ENCODE measurements at places on chromosomes 5 and 9. TPM values are rescaled to one million over a fixed set of nuclear protein-coding genes. Genes with fewer than 3 reads are reported as not detected.

INSL6 gene
- total RNA-seq = not detected

DNA sequence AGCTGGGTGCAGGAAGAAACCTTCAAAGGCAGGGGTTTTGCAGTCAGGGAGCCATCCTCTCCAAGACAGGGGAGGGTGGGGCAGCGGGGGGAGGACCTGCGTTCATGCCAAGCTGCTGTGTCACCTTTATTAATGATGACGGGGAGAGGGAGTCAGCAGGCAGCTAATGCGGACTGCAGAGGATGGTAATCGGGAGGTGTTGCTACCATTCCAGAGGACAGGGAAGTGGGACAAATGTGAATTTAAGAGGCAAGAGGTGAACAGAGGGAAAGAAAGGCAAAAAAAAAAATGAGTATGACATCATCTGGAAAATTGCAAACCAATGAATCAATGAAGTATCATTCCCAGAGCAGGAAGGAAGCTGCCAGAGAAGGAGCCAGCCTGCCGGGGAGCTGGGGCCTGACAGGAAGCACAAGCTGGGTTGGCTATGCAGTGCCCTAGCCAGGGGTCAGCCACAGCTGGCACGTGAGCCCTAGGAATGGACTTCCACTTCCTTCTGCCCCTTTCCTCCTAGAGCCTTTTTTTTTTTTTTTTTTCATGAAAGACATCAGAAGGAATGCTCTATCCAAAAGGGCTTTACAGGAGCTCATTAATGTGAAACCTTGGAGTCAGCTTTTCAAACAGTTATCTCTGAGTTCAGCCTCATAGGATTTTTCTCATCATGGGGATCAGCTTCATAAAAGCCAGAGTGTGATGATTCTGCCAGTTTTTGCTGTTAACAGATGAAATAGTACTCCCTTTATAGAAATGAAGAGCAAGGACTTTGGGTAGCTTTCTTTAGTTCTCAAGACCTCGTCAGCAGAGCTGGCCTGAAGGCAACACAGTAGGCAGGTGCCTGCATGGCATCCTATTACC lies 9.2 kb downstream of the INSYN2B start:
- peak; percentile 87 for DNase-seq

- DNase-seq = no peak
These were observed 61.5 kb downstream of the TENT4A start for GRCh38 chr5:6774721-6775204.

- no peak for DNase-seq
These were observed 164.1 kb downstream of the HSD17B3 start for GRCh38 chr9:96137671-96138429.

GRCh38 chr5:136036293-136036911 lies 7.6 kb downstream of the TGFBI start:
- DNase-seq = no peak

- DNase-seq = no peak
These were observed 22.9 kb upstream of the NREP start for GRCh38 chr5:111779922-111780292.

- DNase-seq = no peak
These were observed 9.5 kb upstream of the CCDC187 start for GRCh38 chr9:136313111-136314055.

GRCh38 chr5:104050436-104050835 lies 487.8 kb upstream of the NUDT12 start:
- DNase-seq = no peak

DNA sequence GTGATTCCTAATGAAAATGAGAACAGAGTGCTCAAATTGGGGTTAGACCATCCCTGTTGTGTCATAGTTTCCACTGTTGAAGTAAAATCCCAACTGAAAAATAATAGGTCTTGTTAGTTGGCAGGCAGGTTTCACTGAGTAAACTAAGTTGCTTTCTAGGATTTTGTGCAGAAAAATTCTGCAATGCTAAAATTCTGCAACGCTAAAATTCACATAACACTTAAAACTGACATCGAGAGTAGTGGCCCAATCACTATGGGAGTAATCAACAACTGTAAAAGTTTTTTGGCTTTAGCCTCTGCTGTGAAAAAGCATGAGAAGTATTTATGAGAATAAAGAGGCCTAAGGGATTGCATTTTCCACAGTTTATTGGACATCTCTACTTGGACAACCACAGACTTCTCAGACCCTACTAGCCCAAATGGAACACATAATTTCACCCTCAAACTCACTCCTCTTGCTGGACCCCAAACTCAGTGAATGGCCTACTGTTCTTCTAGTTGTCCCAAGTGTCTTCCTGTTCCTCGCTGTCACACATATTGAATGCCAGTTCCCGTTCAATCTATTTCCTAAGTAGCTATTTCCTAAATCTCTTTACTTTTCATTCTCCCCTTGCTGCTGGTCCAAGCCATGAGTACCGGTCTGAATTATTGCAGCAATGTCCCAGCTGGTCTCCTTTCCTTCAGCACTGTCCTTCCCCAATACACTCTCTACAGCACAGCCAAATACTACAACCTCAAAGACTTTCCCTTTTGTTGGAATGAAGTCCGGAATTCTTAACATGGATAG lies 355.4 kb downstream of the PDE4D start:
- DNase-seq = no peak

DNA sequence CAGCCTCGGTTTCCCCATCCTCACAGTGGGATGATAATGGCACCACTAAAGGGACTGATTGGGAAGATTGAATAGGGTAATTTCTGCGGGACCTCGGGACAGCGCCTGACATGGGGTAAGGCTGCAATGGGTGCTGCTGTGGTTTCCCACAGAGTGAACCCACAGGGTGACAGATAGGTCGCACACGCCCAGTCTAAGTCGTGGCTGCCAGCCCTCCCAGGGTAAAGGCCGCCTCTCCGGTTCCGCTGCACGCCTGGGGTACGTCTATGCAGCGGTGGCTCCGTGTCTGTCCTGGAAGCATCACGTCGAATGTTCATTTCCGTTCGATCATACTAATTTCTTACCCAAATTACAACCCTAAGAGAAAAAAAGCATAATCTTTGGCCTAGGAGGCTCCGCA lies 631 bp downstream of the CFAP77 start:
- no peak for DNase-seq

- no peak for DNase-seq
These were observed 37.4 kb downstream of the SNX30 start for GRCh38 chr9:112787978-112788377.

- peak; percentile 12 for DNase-seq
These were observed 239.7 kb downstream of the GADD45G start for GRCh38 chr9:89844535-89844934.

- DNase-seq = peak; percentile 18
These were observed 988 bp downstream of the OXCT1 start for GRCh38 chr5:41869151-41869723.

IFNA2 gene
- not detected for total RNA-seq

DNA sequence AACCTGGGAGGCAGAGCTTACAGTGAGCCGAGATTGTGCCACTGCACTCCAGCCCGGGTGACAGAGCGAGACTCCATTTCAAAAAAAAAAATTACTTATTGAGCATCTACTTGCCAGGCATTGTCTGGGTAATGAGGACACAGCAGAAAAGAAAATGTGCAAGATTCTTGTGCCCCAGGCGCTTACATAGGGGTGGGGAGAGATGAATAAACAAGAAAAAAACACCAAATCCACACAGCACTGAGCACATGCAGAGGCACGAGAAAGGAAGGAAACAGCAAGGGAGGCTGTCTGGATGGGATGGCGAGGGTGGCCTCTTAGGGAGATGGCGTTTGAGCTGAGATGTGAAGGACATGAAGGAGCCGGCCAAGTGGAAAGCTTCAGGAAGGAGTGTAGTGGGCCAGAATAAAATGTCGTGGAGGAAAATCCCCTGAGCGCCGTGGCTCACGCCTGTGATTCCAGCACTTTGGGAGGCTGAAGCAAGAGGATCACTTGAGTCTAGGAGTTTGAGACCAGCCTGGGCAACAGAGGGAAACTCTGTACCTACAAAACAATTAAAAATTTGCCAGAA lies 13.9 kb downstream of the DYNC2I2 start:
- peak; percentile 41 for DNase-seq

DNA sequence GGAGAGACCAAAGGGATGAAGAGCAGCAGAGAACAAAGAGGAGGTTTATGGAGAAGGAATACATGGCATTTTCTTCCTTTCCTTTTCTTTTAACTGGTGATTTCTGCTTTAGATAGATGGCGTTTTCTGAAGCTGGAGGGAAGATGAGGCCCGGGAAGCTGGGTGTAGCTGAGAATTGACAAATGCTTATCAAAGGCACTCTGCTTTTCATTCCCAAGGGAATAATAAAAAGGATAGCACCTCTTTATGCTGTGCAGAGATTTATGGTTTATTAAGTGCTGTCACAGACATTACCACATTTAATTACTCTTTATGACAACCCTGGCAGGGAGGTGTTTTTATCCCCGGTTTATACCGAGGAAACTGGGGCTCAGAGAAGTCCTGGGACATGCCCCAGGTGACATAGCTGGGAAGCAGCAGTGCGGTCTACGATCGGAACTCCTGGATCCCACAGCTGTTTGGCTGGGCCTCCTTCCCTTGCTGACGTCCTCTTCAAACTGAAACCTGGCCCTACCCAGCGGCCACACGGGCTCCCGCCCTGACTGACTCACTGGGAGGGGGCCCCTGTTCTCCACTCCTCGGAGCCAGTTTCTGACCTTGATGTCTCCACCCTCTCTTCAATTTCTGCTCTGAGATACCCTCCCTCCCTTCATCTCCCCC lies 8.2 kb upstream of the EPB41L4B start:
- peak; percentile 91 for DNase-seq

- DNase-seq = no peak
These were observed 1.5 kb downstream of the DCAF10 start for GRCh38 chr9:37801959-37802711.

DNA sequence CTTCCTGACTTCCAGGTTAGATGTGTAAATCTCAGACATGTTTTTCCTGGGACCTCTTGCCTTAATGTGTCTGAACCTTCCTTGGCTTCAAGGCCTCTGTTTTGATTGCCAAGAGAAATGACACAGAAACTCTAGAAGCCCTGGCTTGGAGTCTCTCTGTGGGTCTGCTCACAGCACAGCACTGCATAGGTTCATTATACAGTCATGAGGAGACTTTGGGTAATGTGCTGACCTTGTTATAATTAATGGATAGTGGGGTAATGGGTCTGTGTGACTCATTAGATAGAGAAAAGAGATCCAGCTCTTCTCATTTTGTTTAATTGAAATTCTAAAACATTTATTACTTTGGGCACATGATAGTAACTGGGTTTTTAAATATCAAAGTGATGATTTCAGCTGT lies 175.8 kb upstream of the GLRA1 start:
- DNase-seq = no peak

DIPK1B gene
- total RNA-seq = not detected

DNA sequence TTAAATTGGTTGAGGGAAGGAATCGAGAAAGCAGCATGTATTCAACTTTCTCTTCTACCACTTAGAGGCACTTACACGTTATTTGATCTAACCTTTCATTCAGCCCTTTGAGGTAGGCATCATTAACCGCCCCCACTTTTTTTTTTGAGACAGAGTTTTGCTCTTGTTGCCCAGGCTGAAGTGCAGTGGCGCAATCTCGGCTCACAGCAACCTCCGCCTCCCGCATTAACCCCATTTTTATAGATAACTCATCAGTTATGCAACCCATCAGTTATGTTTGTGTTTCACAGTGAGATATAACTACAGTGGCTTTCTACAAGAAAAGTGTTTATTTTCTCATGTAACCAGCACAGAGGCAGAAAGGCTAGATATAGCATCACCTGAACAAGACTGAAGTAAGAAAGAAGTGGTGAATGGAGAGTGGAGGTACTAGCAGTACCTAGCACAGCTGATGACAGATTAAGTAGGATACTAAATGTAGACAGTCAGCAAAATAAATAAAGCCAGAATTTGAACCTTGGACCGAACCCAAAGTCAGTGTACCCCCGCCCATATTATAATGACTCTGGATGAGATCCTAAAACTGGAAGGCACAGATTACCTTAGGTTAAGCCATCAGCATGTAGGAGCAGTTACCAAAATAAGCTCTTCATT lies 91.2 kb downstream of the PJA2 start:
- peak; percentile 35 for DNase-seq

GRCh38 chr5:67316695-67317094 lies 120.1 kb upstream of the CD180 start:
- DNase-seq = no peak

GRCh38 chr5:60346393-60346792 lies 353.6 kb downstream of the DEPDC1B start:
- DNase-seq = peak; percentile 63

GRCh38 chr5:171820561-171820960 lies 34.9 kb downstream of the SMIM23 start:
- DNase-seq = no peak

- DNase-seq = no peak
These were observed 6.6 kb downstream of the IDNK start for GRCh38 chr9:83629433-83630104.

DNA sequence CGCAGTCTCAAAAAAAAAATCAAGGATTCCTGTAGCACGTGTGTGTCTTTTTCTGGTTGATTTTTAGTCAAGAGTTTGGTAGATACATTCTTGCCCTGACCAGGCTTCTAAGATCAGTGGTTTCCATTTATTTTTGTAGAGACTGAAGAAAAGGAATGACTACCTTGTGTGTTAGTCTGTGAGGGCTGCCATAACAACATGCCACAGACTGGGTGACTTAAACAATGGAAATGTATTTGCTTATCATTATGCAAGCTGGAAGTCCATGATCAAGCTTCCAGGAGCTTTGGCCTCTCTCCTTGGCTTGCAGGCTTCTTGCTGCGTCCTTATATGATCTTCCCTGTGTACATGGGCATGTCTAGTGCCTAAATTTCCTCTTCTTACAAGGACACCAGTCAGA lies 127.0 kb downstream of the CCDC192 start:
- DNase-seq = no peak

ITK gene
- total RNA-seq = not detected

GRCh38 chr5:40021007-40021406 lies 596.2 kb upstream of the DAB2 start:
- DNase-seq = no peak

GRCh38 chr5:4387290-4387689 lies 752.8 kb upstream of the ADAMTS16 start:
- DNase-seq = peak; percentile 15

DNA sequence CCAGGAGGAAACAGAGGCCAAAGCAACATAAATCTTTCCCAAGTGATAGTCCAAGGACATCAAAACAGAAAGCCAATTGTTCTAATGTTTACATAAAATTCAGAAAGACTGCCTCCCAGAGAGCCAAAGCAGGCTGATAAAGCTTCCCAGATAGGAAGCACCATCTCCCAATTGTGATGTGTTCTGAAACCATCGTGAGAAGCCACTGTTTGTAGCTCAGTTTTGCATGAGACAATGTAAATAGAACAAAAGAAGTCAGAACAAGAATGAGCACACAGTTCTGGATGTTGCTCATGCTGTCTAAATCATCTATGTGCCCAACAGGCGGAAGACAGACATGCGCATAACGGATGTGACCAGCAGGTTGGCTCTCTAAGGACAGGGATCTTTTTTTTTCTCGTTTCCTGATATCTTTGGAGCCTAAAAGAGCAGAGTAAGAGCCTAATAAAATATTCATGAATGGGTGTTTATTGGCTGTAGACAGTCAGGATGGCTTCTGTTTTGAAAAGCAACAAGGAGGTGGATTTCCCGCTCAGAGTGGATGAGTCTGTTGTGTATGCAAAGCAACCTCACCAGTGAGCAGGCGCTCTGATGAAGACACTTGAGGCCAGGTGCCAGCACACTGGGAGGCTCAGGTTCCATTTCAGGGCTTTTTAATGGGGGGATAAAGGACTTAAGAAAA lies 113.6 kb downstream of the GNA14 start:
- no peak for DNase-seq
